ENCODE measurements at places on chromosomes 12 and 14. TPM values are rescaled to one million over a fixed set of nuclear protein-coding genes. Genes with fewer than 3 reads are reported as not detected.

GRCh38 chr14:76260749-76261148 is 109.0 kb downstream of the GPATCH2L start:
- H3K27me3 ChIP-seq = peaks cover 2% of the 10 kb centered on the region
- H3K4me1 ChIP-seq = peaks cover 12% of the 10 kb centered on the region
- no peak overlapping the region for H3K27ac ChIP-seq
- H3K4me3 ChIP-seq = no peak overlapping the region
- no peaks in the 10 kb centered on the region for H3K36me3 ChIP-seq
- no peak for DNase-seq

- peaks cover 22% of the 10 kb centered on the region for H3K36me3 ChIP-seq
- H3K27ac ChIP-seq = no peak overlapping the region
- DNase-seq = no peak
- no peak overlapping the region for H3K4me3 ChIP-seq
- H3K4me1 ChIP-seq = peaks cover 23% of the 10 kb centered on the region
Measured at GRCh38 chr12:110444455-110444854, 5.7 kb downstream of the ARPC3 start.

DNA sequence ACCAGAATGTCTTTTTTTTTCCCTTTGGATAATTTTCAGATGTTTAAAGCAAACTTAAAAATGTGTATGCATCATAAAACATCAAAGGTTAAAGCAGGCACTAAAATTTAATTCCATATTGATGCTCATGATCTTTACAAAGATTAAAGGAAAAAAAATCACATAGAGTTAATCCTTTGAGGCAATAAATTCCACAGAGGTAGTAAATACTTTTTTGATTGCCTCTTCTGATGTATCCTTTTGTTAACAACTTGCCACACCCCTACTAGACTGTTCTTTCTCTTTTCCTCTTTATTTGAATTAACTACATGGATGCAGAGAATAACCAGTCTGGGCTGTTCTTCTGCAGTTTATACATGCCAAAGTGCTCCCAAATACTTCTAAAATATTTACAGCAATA is 45.2 kb upstream of the KCNJ8 start:
- H3K27me3 ChIP-seq = peaks cover 5% of the 10 kb centered on the region
- no peak for DNase-seq
- no peaks in the 10 kb centered on the region for H3K36me3 ChIP-seq
- no peak overlapping the region for H3K4me3 ChIP-seq
- H3K4me1 ChIP-seq = peaks cover 16% of the 10 kb centered on the region
- no peak overlapping the region for H3K27ac ChIP-seq

DNA sequence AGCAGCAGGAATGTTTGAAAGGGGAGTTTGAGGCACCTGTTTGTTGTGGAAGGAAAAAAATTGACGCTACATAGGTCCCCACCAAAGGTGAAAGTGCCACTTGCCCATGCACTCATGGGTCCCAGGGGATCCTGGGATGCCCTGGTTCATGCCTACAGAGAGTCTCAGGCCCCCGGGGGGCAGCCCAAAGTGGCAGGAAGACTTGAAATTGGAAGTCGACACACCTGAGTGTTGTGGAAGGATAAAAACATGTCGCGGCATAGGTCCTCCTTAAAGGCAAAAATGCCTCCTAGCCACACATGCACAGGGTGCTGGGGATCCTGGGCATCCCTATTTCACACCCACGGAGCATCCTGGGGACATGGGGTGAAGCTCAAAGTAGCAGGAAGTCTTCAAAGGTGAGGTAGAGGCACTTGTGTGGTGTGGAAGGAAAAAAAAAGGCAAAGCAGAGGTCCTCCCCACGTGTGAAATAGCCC is 576.1 kb downstream of the ALG10 start:
- no peak overlapping the region for H3K4me3 ChIP-seq
- no peaks in the 10 kb centered on the region for H3K4me1 ChIP-seq
- DNase-seq = peak; percentile 80
- H3K27ac ChIP-seq = no peak overlapping the region
- H3K36me3 ChIP-seq = no peaks in the 10 kb centered on the region

- no peak for DNase-seq
- H3K4me1 ChIP-seq = no peaks in the 10 kb centered on the region
- no peak overlapping the region for H3K27ac ChIP-seq
- H3K36me3 ChIP-seq = no peaks in the 10 kb centered on the region
- peaks cover 12% of the 10 kb centered on the region for H3K27me3 ChIP-seq
- no peak overlapping the region for H3K4me3 ChIP-seq
Measured at GRCh38 chr14:98994561-98994960, 277.4 kb downstream of the BCL11B start.

DNA sequence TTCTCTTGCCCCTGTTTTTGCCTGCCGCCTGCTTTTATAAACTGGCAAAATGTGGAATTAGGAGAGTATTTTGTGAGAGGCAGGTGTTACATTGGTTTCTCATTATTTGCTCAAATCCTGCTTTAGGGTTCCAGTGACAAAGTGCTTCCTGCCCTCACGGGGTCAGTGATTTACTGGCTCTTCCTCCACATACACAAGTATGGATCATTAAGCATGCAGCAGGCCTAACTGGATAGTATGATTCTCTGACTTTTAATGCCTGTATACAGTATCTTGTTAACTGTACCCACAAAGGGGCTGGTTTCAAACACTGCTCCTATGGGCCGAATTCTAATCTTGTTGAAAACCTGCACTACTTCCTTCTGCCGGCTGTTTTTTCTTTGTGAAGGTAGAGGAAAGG is 63.2 kb downstream of the PTCSC3 start:
- no peak for DNase-seq
- no peaks in the 10 kb centered on the region for H3K4me1 ChIP-seq
- H3K27me3 ChIP-seq = peaks cover 31% of the 10 kb centered on the region
- no peak overlapping the region for H3K4me3 ChIP-seq
- H3K27ac ChIP-seq = no peak overlapping the region
- H3K36me3 ChIP-seq = no peaks in the 10 kb centered on the region

DNA sequence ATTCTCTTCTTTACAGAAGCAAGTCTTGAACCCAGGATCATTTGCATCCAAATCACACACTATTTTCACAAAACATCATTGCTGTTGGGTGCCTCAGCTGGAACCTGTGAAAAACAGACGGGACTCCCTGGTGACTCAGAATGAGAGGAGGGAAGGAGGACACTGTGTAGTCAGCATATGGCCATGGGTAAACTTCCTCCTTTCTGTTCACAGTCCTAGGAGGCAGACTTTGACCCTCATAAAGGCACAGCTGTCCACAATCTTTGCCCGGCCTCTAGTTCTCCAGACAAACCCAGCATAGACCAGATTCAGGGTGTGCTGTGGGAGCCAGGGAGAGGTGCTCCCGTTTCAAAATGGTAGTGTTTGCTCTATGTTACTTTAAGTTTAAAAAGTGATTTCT is 62.0 kb downstream of the DYRK2 start:
- H3K27me3 ChIP-seq = no peaks in the 10 kb centered on the region
- H3K4me1 ChIP-seq = peaks cover 34% of the 10 kb centered on the region
- H3K4me3 ChIP-seq = no peak overlapping the region
- H3K36me3 ChIP-seq = no peaks in the 10 kb centered on the region
- H3K27ac ChIP-seq = no peak overlapping the region

GRCh38 chr12:127336416-127336815 is 930.6 kb upstream of the TMEM132C start:
- no peak overlapping the region for H3K4me3 ChIP-seq
- H3K36me3 ChIP-seq = no peaks in the 10 kb centered on the region
- no peaks in the 10 kb centered on the region for H3K4me1 ChIP-seq
- no peak for DNase-seq
- H3K27ac ChIP-seq = no peak overlapping the region
- no peaks in the 10 kb centered on the region for H3K27me3 ChIP-seq

GRCh38 chr14:71606575-71606974 is 325.7 kb upstream of the RGS6 start:
- peaks cover 10% of the 10 kb centered on the region for H3K4me1 ChIP-seq
- H3K27ac ChIP-seq = no peak overlapping the region
- H3K36me3 ChIP-seq = peaks cover 7% of the 10 kb centered on the region
- no peaks in the 10 kb centered on the region for H3K27me3 ChIP-seq
- DNase-seq = no peak

DNA sequence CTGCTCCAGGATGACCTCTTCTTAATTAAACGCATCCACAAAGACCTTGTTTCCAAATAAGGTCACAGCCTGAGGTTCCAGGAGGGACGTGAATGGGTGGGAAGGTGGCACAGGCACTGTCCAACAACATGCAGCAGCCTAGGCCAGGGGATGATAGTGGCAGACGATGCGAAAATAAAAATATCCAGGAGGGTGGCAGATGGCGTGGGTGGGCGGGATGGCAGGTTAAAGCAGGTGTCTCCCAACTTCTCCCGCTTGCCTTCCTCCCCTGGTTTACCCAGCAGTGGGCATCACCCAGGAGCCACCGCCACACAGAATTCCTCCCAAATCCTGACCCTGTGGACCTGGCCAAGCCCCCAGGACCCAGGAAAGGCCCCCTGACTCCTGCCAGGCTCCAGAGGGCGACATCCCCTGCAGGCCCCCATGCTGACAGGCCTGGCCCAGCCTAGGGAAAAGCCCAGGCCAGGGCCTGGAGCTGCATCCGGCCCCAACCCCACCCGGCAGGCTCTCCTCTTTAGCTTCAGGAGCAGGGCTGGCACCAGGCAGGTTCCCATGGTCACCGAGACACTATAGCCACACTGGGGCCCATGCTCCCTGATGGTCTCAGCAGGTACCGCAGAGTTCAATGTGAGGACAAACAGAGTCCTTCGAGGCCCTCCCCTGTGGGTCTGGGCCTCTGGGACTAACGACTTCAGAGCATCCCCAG is 9.7 kb downstream of the NCOR2 start:
- peaks cover 59% of the 10 kb centered on the region for H3K4me1 ChIP-seq
- no peak for DNase-seq
- no peak overlapping the region for H3K4me3 ChIP-seq
- H3K27me3 ChIP-seq = no peaks in the 10 kb centered on the region

GRCh38 chr14:85390236-85390635 is 139.7 kb upstream of the FLRT2 start:
- H3K36me3 ChIP-seq = no peaks in the 10 kb centered on the region
- peaks cover 12% of the 10 kb centered on the region for H3K4me1 ChIP-seq
- no peak for DNase-seq
- H3K27me3 ChIP-seq = no peaks in the 10 kb centered on the region
- H3K27ac ChIP-seq = no peak overlapping the region

DNA sequence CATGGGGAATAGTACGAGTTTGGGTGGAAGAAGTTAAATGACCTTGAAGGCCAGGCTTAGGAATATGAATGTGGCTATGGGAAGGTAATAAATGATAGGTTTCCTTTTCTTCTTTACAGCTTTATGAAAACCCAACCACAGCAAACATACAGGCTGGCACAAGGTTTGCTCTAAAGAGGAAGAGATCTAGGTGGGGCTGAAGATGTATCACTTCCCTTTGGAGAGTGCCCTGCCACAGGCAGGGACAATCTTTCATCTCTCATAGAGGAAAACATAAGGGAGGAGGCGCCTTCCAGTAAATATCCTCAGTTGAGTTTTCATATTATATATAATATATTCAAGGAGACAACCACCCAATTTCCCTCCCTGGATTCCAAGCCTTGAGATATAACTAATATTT is 72.9 kb upstream of the FRMD6 start:
- no peak overlapping the region for H3K27ac ChIP-seq
- H3K36me3 ChIP-seq = no peaks in the 10 kb centered on the region
- H3K4me1 ChIP-seq = peaks cover 22% of the 10 kb centered on the region
- H3K27me3 ChIP-seq = no peaks in the 10 kb centered on the region
- H3K4me3 ChIP-seq = no peak overlapping the region

DNA sequence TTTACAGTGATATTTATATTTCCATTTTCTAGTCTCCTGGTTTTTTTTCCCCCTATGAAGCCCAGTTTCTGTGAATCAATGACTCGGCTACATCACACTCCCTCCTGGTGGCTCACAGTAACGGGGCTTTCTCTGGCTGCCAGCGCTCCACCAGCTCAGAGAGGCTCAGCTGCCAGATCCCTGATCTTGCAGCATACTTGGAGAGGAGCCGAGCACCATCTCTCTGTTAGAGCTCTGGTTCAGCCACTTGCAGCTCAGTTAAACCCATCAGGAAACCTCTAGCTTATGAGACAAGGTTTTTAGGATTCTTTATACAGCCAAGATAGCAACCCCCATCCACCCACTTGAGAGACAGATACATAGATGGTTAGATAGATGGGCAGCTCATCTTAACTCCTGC is 74.6 kb downstream of the CIT start:
- peaks cover 24% of the 10 kb centered on the region for H3K4me1 ChIP-seq
- peak overlapping the region; percentile 32 for H3K4me3 ChIP-seq
- H3K27me3 ChIP-seq = no peaks in the 10 kb centered on the region
- DNase-seq = no peak
- peaks cover 4% of the 10 kb centered on the region for H3K36me3 ChIP-seq
- no peak overlapping the region for H3K27ac ChIP-seq

DNA sequence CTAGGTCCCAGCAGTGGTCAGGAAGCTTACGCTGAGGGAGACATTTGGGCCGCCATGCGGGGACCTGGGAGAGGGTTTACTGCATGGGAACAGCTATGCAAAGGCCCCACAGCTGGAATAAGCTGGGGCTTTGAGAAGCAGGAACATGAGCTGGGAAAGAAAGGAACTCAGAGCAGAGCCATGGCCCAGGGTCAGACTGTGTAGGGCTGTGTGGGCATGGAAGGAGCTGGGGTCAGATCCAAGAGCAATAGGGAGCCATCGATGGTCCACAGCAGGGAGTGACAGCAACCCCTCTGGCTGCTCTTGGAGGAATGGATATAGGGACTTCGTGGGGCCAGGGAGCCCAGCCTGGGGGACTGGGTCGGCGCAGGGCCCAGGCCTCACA is 151.6 kb downstream of the ADGRD1 start:
- no peak for DNase-seq
- peaks cover 3% of the 10 kb centered on the region for H3K27me3 ChIP-seq
- H3K27ac ChIP-seq = no peak overlapping the region

- H3K27ac ChIP-seq = peak overlapping the region; percentile 56
- peaks cover 10% of the 10 kb centered on the region for H3K4me1 ChIP-seq
- no peaks in the 10 kb centered on the region for H3K27me3 ChIP-seq
- no peak overlapping the region for H3K4me3 ChIP-seq
- H3K36me3 ChIP-seq = peaks cover 15% of the 10 kb centered on the region
- DNase-seq = no peak
Measured at GRCh38 chr14:92670160-92670559, 78.3 kb downstream of the LGMN start.

DNA sequence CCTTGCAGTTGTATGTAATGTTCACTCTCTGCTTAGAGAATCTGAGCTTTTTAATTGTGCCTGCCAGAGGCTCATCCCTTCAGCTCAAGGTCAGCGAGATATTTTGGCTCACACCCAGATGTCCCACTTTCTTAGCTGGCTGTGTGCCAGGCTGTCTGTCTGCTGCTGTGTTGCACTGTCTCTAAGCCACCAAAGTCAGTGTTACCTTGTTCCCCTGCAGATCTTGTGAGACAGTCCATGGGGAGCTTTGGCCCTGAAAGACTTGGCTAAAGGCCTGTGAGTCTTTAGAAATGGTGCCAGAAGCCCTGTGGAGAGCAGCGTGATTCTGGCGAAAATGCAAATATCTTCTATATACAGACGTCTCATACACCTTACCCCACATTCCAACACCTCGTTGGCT is 293.7 kb downstream of the TTC6 start:
- H3K36me3 ChIP-seq = no peaks in the 10 kb centered on the region
- no peak overlapping the region for H3K27ac ChIP-seq
- no peaks in the 10 kb centered on the region for H3K27me3 ChIP-seq
- no peaks in the 10 kb centered on the region for H3K4me1 ChIP-seq

- no peak overlapping the region for H3K4me3 ChIP-seq
- H3K27ac ChIP-seq = no peak overlapping the region
- no peaks in the 10 kb centered on the region for H3K27me3 ChIP-seq
- no peak for DNase-seq
- no peaks in the 10 kb centered on the region for H3K4me1 ChIP-seq
Measured at GRCh38 chr12:34356233-34356987, 334.1 kb downstream of the ALG10 start.

The OAS2 gene
- total RNA-seq = not detected

The CPM gene
- total RNA-seq = 1.0 TPM

The MGAT2 gene
- total RNA-seq = 46.6 TPM

The SLC25A47 gene
- total RNA-seq = not detected

The C12orf50 gene
- total RNA-seq = not detected

The MMP17 gene
- 2.9 TPM for total RNA-seq

The TBX3 gene
- total RNA-seq = 0.91 TPM

The SERPINA9 gene
- total RNA-seq = not detected

The ASB2 gene
- total RNA-seq = 0.38 TPM
